AG10803 (cell line): ENCODE measurements at places on chromosomes 16 and 17.

GRCh38 chr17:34242587-34243363 is 12.3 kb upstream of the CCL2 start:
- no peak for DNase-seq

- no peak for DNase-seq
These were observed 47.7 kb downstream of the BEAN1 start for GRCh38 chr16:66474750-66475199.

GRCh38 chr17:40432864-40433528 is 10.3 kb upstream of the IGFBP4 start:
- DNase-seq = peak; percentile 42

DNA sequence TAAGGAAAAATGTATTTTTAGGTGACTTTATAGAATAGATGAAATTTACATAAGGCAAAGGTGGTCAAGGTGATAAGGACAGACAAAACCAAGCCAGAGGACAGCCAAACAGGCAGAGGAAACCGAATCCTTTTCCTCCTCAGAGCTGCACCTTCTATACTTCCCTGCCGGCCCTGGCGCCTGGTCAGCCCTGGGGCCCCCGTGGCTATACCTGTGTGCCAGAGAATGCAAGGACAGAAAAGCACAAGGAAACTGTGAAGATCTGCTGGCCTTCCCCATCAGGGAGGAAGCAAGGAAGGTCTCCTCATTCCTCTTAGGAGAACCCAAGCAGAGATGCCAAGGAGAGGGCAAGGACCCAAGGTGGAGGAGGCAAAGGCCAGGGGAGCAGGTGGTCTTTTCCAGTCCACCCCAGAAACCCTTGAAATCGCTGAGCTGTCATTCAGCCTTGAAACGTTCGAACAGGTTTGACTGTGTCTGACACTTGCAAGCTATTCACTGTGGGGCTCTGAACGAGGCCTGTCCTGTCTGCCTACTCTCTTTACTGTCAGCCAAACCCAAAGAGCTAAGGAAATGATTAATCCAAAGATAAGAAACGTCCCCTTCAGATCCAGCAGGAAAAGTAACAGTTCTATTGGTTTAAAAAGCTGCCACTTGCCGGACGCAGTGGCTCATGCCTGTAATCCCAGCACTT is 114.4 kb downstream of the XYLT1 start:
- DNase-seq = no peak

- DNase-seq = no peak
These were observed 16.2 kb downstream of the MPO start for GRCh38 chr17:58264407-58265103.

- peak; percentile 78 for DNase-seq
These were observed 34.1 kb upstream of the ABCA6 start for GRCh38 chr17:69175625-69176456.

DNA sequence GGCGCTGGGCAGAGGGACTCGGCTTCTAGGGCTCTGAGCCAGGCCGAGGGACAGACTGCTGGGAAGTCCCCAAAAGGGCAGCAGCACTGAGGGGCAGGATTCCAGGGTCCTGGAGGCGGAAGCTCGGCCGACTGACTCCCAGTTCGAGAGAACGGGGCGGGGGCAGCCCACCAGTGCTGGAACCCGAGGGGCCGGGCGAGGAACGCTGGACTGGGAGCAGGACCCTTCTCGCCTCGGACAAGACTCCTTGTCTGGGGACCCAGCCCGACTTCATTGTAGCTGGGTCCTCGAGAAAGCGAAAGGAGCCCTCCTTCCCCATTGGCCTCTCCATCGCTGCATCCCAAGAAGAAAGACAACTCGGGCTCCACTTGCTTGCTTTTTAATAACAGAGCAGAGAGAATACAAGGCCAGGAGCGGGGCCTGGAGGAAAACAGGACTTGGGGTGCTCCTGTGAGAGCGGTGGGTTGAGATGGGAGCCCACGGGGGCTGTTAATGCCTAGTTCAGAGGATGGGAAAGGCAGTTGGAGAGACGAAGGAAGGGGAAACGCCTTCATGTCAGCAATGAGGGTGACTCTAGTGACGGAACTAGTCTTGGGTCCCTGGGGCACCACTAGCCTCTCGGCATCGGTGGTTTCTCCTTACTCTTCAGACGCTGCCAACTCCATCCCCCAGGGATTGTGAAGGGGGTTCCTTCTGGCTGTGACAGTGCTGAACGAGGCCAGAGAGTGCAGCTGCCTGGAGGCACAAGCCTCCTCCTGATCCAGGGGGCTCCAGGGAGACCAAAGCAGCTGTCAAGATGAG is 492 bp upstream of the CAMTA2 start:
- DNase-seq = no peak

GRCh38 chr16:8634991-8635736 is 13.7 kb downstream of the METTL22 start:
- peak; percentile 25 for DNase-seq

GRCh38 chr17:77718669-77718961 is 239.9 kb upstream of the TNRC6C start:
- DNase-seq = no peak

- no peak for DNase-seq
These were observed 602.6 kb downstream of the KCNJ2 start for GRCh38 chr17:70771804-70772386.

GRCh38 chr17:55432358-55433028 is 10.9 kb upstream of the MMD start:
- DNase-seq = peak; percentile 58

- DNase-seq = no peak
These were observed 25.1 kb downstream of the C16orf54 start for GRCh38 chr16:29720703-29721102.

DNA sequence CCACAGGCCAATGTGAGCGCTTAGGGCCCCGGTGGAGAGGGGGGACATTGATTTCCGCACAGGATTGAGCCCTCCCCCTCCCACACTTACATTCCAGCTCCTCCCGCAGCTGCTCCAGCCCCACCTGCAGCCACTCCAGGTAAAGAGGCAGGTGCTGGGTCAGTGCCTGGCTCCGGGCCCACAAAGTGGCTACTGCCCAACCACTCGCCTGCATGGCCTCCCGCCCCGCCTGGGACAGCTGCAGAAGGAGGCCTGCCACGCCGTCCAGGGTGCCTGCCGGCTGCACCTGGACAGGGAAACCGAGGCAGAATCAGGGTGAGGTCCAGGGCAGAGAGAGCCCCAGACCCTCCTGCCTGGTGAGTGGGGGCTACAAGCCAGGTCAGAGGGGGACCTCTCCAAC is 46.3 kb downstream of the RMI2 start:
- no peak for DNase-seq

GRCh38 chr16:22844416-22844815 is 30.5 kb downstream of the HS3ST2 start:
- no peak for DNase-seq

GRCh38 chr16:20859229-20859628 is 40.9 kb downstream of the DCUN1D3 start:
- DNase-seq = no peak

GRCh38 chr16:31421587-31421986 is 6.6 kb downstream of the COX6A2 start:
- no peak for DNase-seq

DNA sequence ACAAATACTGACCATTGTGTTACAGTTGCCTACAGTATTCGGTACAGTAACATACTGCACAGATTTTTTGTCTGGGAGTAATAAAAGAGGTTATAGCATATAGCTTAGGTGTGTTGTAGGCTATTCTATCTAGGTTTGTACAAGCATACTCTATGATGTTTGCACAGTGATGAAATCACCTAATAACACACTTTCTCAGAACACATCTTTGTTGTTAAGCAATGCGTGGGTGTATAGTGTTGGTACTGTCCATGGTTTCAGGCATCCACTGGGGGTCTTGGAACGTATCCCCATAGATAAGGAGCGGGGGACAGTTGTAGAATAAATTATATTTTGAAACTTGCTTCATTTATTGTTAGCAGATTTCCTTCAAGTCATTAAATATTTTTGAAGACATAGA is 293.3 kb upstream of the TBX2 start:
- no peak for DNase-seq

- peak; percentile 49 for DNase-seq
These were observed 9.1 kb upstream of the PPP1R1B start for GRCh38 chr17:39617446-39618245.

DNA sequence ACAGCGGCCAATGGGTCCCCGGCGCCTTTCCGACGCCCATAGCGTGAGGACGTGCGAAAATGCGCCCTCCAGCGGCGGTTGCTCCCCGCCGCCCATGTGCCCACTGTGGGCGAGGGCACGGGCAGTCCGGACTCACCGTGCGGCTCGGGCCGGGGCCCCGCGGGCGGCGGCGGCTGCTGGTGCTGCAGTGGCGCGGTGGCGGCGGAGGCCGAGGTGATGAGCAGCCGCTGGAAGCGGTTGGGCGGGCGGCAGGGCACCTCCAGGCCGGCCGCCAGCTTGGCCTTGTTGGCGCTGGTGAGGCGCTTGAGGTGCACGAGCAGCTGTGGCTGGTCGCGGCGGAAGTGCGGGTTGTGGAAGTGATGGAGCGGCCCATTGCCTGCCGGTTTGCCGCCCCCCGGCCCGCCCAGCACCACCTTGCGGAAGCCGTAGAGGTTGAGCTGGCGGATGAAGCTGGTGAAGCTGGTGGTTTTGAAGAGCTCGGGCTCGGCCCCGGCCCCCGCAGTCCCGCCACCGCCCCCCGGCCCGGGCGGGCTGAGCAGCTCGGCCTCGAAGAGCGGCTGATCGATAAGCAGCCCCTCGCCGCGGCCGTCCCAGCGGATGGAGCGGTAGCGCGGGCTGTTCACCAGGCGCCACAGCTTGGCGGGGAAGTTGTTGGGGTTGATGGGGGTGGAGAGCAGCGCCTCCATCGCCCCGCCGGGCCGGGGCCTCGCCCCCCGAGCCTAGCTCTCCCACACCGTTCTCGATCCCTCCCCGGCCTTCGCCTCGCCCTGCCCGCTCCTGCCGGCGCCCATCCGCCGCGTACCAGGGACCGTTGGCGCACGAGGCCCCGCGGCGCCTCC is at the start of gene HSF5:
Gene HSF5, minus strand, starts transcription at position 820 of the 839 bp plus-strand sequence. Its CDS starts 134 bp downstream, at position 686.
- no peak for DNase-seq

DNA sequence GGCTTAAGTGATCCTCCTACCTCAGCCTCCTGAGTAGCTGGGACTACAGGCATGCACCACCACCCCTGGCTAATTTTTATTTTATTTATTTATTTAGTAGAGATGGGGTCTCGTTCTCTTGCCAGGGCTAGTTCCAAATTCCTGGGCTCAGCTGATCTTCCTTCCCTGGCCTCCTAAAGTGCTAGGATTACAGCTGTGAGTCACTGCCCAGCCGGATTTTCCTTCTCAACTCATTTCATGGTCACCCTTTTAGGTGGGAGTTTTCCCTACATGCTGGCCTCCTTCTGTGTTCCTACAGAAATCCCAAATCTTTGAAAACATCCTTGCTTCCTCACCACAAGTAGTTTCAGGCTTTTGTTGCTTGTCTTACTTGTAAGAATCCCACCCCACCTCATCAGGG is 102.1 kb upstream of the SIAH1 start:
- no peak for DNase-seq

DNA sequence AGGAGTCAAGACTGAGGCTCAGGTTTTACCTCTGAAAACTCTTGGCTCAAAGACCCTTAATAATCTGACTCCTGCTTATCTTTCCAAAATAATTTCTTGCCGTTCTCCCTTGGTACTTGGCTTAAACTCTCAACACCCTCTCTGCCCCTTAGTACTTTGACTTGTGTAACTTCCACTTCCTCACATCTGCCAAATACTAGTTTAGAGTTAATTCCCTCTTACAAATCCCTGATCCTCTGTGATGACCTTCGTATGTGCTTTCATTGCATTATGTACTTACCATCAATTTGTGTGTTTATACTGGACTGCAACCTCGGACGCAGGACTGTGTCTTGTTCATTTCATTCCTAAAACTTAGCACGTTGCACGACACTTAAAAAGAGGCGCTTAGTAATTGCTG is 35.2 kb downstream of the ZNF207 start:
- DNase-seq = no peak

GRCh38 chr17:50261051-50261915 is 13.0 kb upstream of the TMEM92 start:
- no peak for DNase-seq

DNA sequence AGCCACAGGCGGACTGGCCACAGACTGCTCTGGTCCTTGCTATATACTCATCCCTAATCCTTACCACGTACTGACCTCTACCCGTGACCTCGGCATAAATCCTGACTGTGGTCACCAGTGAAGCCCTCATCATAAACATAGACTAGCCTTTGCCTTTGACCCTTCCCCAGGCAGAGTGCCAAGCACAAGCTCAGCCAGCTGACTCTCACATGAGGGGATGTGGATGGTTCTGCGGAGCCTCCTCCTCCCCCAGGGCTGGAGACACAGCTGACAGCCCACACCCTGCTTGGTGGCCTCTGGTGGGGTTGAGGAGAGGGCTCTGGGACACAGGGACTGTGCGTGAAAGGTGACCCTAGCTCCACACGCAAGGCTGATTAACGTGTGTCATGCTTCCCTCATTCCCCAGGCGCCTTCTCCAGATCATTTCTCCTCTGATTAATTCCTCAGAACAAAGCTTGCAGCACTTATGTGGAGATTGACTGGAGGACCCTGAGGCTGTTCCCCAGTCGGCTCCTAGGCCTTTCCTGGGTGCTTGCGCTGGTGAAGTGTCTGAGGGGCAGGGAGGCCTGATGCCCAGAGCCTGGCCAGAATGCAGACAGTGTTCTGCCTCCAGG is 241.5 kb upstream of the NLRP1 start:
- DNase-seq = no peak

- DNase-seq = no peak
These were observed 134.0 kb downstream of the FOXL1 start for GRCh38 chr16:86712158-86713009.

DNA sequence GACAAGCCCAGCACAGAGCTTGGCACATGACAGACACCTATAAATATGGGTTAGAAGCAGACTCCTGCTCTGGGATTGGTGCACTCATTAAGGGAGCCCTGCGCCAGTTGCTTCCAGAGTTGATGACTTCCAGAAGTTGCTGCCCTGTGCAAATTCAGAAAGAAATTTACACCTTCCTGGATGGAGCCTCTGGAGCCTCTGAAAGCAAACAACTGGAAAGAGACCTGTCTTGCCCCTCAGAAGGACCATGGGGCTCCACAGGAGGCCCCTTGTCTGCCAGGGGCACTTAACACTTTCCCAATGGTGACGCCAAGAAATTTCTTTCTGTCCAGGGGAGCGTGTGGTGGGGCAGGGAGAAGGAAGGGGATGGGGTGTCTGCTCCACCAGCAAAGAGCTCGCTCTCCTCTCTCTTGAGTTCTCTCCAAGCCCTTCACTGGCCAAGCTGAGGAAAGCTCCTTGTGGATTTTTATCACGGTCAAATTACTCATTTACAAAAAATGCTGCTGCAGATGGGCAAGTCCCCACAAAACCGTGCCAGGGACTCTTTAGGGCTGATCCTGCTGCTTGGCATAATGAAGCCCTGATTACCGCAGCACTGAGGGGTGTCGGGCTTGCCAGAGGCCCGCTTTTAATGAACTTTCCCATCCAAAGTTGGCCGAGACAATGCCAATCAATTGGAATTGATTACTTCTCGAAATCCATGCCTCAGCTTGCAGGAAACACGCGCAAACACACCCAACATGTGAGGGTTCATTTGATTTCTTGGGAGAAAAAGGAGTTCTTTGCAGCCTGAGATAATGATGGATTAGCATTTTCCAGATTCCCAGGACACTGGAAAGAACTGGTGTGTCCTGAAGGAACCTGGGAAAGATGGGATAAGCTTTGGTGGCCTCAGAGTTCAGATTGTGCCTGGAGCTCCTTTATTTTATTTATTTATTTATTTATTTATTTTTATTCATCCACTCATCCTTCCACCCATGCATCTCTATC is 583.6 kb upstream of the CDH5 start:
- DNase-seq = peak; percentile 93

GRCh38 chr16:4364196-4365013 is 7.2 kb upstream of the VASN start:
- DNase-seq = no peak
